Muscle of arm (tissue), 14 donors: ENCODE measurements at places on chromosomes 12 and 14. TPM values are rescaled to one million over a fixed set of nuclear protein-coding genes. Genes with fewer than 3 reads are reported as not detected.

MUCL1 gene
- polyA plus RNA-seq = not detected

FOXM1 gene
- polyA plus RNA-seq = 25.9 TPM

ERBB3 gene
- 197 TPM for polyA plus RNA-seq

TSHR gene
- polyA plus RNA-seq = 1.2 TPM

KCNC2 gene
- polyA plus RNA-seq = 0.21 TPM

KLRK1 gene
- 0.26 TPM for polyA plus RNA-seq

PDE3A gene
- 8.6 TPM for polyA plus RNA-seq

PARP11 gene
- 9.6 TPM for polyA plus RNA-seq

SIX1 gene
- polyA plus RNA-seq = 94.9 TPM

FLVCR2 gene
- polyA plus RNA-seq = 12.8 TPM

ENO2 gene
- 6.1 TPM for polyA plus RNA-seq

EML1 gene
- polyA plus RNA-seq = 41.6 TPM

HELB gene
- polyA plus RNA-seq = 2.2 TPM

FGD4 gene
- 18.1 TPM for polyA plus RNA-seq

CCDC60 gene
- polyA plus RNA-seq = not detected

OAS1 gene
- 2.9 TPM for polyA plus RNA-seq

B4GALNT1 gene
- polyA plus RNA-seq = 1.8 TPM
